ENCODE measurements at places on chromosomes 11 and 22.

DNA sequence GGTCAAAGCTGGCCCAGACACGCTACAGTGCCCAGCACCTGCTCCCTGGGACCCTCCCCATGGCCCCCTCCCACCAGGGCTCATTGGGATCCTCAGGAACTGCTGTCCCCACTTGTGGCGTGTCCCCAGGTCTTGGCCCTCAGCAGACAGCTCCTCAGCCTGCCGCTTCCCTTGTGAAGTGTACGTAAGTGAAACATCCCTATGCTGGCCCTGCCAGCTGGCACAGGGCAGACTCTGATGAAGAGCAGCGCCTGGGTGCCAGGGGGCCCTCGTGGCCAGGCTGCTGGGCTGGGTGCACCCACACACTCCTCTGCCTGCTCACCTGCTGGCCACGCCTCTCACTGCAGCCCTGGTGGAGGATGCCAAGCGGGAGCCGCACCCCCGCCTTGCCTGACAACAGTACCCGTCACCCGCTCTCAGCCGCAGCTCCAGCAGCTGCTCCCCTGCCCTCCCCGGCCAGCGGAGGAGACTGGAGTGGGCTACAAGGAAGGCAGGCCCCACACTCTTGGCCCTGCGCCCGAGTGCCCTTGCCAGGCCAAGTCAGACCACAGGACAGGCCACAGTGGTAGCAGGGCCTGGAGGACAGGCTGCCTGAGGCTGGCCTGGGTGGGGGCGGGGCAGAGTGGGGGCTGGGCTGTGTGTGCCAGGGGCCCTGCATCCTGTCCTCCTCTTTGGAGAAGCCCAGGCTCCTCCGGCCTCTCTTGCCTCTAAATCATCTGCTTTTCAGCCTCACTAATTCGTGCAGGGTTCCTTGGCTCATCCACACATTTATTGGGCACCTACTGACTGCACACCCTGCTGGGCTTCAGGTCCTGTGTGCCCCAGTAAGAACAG lies 39.5 kb downstream of the IGF2 start:
- no peak for DNase-seq

DNA sequence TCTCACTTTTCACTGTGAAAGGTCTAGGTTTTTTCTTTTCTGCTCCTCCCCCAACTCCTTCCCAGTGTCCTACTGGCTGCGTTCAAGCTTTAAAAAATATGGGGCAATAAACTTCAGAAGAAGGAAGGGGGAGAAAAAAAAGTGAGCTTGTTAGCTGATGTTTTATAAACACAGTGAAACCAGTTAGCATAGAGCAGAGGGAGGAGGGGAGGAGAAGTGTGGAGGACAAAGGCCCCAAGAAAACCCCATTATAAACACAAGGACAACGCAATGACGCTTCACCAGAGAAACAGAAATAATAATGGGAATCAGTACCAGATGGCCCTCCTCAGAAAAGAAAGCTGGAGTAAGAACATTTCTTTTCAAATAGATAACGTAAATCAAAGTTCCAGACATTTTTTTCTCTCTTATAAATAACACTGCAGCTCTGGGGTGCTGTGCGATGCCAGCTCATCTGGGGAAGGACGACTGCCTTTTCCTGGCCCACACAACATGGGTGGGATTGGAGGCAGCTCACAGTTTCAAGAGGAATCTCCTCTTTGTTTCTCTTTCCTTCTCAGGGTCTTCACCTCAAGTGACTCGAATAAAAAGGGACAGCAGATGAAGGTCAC lies 235.4 kb upstream of the NARS2 start:
- no peak for DNase-seq

DNA sequence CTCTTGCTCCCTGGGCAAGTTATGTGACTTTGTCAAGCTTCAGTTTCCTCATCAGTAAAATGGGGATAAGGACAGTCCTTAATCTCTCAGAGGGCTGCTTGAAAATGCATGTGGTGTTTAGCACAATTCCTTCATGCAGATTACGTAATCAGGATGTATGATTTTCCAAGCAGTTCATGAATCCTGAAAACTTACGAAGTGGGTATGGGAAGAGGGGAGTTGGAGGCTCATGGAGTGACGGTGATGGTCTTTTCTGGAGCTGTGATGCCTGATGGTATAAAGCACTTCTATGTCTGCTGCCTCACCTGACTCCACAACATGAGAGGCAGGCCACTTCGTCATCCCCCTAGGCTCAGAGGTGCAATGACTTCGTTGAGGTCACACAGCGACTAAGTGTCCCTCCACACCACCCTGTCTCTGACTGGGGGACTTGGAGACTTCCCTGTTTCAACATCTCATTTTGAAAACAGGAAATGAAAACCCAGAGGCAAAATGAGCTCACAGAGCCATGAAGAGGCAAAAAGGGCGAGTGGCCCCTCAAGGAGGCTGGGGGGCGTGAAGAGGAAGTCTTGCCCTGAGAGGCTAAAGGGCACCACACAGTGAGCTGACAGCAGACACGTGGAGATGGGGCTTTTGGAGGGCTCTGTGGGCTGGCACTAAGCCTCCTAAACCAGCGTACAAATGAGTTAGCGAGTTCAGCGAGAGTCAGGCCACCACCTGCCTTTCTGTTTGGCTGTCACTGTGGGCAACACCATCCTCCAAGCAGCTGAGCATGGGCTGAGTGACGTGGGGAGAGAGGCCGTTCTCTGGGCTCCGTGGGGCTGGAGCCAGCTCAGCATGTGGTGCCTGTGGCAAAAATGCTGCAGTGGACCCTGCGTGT lies 10.1 kb downstream of the MCM5 start:
- DNase-seq, result no peak

GRCh38 chr11:74950374-74950969 lies 1.4 kb downstream of the SPCS2 start:
- no peak for DNase-seq

GRCh38 chr22:35726933-35727332 lies 9.3 kb downstream of the APOL5 start:
- DNase-seq, result no peak

DNA sequence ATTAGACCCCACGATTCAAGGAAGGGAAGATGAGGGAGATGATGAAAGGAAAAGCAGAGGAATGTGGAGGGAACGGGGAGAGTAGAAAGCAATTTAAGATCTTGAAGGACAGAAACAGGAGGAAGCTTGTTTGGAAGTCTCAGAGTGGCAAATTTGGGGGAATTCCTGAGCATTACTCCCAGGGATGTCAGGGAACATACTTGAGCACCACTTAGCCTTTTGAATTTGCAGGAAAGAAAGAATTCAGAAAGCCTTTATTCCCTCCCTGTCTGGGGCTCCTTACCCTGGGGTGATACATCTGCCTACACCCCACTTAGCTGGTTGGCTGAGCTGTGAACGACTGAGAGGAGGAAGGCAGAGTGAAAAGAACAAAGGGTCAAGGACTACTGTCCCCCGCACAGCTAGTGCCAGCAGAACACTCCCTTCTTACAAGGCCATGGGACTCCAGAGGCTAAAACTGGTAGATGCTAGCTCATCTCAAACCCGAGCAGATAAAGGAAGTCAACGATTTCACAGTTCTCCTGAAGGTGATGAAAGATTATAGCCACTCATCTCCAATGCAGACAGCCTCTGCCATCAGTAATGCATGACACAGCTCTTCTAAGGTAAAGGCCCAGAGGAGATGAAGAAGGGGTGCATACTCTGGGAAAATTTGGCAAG lies 84.0 kb upstream of the AKIP1 start:
- no peak for DNase-seq

- DNase-seq, result no peak
Observed at GRCh38 chr11:85626496-85626895, 648 bp downstream of the DLG2 start.

DNA sequence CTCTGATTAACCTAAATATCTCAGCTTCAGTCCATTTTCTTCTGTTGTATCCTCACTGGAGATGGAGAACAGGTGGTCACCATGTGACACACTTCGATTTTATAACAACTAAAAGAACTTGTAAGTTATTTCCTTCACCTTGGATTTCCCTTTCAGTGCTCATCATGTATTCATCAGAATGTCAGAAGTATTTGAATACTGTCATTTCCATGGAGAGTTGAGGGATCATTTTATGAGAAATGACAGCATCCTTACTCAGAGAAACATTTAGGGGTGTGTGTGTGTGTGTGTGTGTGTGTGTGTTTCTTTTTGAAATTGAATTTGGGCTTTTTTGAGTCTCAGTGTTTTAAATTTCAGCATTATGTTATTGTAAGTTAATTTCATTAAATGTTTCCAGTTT lies 205.8 kb downstream of the ARHGAP42 start:
- DNase-seq, result no peak

- DNase-seq, result no peak
Observed at GRCh38 chr11:17648528-17648927, 70.8 kb upstream of the MYOD1 start.

DNA sequence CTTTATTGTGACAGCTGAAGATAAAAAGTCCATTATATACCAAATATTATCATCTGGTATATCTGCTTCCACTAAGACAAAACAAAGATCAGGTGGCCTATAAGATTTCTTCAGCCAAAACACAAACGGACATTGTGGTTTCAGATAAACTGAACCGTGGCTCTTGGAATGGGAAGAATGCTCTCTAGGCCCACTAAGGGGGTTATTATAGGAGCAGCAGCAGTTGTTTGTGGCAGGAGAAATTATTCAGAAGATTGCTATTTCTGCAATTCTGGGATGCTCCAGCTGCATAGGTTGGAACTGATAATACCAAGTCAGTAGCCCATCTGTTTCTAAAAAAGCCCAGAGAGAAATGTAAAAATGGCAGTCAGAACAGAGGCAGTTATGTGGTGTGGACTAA lies 145.3 kb downstream of the NCAM1 start:
- no peak for DNase-seq

GRCh38 chr11:64034411-64034811 lies 1.3 kb upstream of the FLRT1 start:
- DNase-seq, result no peak

- no peak for DNase-seq
Observed at GRCh38 chr11:110614031-110614430, 98.2 kb downstream of the ARHGAP20 start.

GRCh38 chr11:8070417-8071115 lies 10.4 kb upstream of the TUB start:
- no peak for DNase-seq

All from NCI-H1436 treated with DMSO at 0.1 percent for 48 hours (cell line).